Stimulated activated CD8-positive, alpha-beta memory T cell treated with anti-CD3 and anti-CD28 coated beads, Interleukin-15, amount 100 ng/mL, for 48 hours (primary cell): ENCODE measurements at places on chromosomes 5 and 9.

GRCh38 chr5:67082941-67083340, 113.7 kb downstream of the CD180 start:
- no peak for DNase-seq

- DNase-seq = no peak
Measured at GRCh38 chr5:166980666-166981065, 1310.8 kb upstream of the WWC1 start.

DNA sequence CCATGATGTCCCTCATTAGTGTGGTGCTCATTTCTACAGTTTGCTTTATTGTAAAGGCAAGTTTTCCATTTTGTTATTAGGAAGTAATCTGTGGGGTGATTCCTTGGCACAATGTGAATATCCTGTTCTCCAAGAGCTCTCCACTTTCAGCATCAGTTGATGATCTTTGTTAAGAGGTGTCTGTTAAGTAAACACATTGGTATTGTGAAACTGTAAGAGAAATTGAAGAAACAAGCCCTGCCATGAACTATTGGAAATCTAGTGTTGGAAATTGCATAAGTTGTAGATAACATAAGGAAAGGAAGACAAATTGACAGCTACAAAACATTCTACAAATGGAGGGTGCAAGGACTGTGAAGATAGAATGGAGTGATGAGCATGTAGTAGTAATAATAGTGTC, 17.2 kb downstream of the RNF14 start:
- DNase-seq = no peak

- no peak for DNase-seq
Measured at GRCh38 chr9:7974335-7974960, 174.9 kb upstream of the DMAC1 start.

DNA sequence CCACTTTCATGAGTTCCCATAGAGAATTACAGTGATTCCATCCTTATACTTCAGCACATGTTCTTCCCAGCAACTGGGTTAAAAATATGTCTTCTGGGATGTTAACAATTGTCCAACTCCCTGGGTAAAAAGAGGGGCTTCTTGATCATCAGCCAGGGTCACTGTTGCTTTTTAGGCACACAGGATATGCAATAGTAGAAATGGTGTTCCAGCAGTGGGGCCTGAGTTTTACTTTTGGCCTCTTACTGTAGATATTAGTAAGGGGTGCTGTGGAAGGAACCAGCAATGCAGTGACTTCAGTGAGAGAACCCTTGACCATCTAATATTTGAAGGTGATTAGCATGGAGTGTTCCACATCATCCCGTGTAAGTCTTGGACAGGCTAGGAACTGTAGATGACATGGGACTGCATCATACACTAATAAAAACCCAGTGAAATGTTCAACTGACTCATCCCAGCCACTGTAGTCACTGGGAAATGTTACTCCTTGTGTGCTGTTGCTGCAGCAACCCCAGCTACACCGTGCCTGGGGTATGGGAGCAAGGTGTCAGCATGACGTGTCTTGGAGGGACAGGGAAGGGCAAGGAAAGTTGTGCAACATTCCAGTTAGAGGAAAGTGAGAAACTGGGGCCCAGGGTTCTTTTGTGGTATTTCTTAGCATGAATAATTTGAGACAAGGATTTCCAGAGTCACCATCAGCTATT, 610.9 kb downstream of the RAB3C start:
- DNase-seq = no peak

DNA sequence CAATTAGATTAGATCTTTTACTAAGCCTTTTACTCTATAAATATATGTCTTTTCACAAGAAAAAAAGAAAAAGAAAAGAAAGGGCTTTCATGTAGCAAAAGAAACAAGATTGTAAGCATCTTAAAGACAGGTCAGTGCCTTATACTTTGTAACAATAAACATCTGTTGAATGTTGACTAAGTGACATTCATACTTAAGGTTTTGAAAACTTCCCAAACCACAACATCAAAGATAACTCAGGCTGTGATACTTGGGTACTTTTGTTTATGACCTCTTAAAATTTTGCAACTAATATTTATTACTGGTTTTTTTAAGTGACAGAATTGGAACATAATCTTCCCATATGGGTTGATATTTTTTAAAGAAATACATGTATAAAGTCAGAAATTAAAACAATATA, 7.4 kb downstream of the GRAMD2B start:
- no peak for DNase-seq

DNA sequence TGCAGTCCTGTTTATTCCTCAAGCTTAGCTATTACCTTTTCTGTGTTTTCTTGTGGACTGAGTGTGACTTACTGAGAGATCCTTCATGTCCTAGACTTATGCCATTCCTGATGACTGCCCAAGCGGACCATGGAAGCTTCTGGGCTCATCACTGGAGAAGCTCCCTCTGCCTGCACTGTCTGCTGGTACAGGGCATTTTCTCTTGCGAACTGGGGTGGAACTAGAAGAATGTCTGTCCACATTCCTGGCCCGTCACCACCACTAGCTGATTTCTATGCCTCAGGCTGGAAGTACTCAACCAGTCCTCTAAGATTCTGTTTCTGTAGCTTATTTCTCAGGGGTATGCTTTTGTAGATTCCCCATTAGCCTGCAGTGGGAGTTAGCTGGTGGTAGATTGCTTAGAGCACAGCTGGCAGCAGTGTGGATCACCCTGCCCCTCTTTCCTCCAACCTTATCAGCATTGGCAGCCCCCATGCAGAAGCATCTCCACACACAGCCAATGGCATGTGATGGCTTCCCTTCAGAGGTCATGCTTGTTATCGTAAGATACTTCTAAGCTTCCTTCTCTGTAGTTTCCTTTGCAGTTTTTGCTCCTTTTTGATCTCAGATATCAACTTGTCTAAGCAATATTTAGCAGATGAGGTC, 12.4 kb downstream of the SLC36A1 start:
- DNase-seq = no peak

GRCh38 chr5:135322271-135322670, 76.8 kb downstream of the MACROH2A1 start:
- DNase-seq = no peak

DNA sequence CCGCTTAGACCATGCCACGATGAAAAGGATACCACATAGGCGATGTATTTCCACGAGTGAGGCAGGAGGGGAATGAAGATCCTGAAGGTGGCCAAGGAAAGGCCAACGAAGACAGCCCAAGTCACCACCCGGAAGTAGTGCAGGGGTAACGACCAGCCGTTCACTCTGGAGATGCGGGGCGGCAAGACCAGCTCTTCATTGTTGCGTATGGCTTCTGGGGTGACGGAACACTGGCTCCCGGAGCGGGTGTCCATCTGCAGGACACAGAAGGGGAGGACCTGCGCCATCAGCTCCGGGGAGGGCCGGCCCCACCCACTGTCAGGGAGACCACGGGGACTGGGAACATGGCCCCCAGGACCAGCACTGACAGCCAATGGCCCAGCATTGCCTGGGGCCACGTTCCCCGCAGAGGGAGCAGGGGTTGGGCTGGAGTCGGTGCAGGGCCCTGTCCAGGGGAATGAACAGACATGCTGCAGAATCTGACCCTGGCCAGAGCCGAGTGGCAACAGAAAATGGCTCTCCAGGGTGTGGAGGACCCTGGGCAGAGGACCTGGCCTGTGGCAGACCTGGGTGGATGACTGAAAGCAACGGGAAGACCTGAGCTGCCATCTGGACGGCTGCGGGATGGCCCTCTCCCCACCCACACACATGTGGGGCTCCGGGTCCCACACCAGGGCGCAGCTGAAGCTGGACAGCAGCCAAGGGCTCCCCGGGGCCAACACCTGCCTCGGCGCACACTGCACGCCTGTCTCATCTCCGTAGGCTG, 17.7 kb downstream of the ZDHHC11B start:
- no peak for DNase-seq

DNA sequence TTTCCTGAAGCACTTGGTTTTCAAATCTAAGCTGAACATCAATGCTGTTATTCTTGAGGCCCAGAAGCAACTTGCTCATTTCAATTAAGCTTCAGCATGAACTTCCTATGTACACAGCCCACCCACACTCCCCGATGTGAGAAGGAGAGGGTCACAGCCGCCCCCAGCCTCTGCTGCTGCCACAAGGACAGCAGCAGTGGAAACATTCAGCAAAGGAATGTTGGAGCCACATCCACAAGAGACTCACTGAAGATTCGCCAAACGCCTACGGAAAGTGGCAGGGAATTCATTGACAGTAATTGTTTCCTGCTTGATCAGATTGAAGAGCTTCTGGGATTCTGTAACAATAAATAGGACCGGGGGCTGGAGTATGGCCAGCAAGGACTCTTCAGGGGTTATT, 2.9 kb downstream of the TGFBI start:
- DNase-seq = no peak

DNA sequence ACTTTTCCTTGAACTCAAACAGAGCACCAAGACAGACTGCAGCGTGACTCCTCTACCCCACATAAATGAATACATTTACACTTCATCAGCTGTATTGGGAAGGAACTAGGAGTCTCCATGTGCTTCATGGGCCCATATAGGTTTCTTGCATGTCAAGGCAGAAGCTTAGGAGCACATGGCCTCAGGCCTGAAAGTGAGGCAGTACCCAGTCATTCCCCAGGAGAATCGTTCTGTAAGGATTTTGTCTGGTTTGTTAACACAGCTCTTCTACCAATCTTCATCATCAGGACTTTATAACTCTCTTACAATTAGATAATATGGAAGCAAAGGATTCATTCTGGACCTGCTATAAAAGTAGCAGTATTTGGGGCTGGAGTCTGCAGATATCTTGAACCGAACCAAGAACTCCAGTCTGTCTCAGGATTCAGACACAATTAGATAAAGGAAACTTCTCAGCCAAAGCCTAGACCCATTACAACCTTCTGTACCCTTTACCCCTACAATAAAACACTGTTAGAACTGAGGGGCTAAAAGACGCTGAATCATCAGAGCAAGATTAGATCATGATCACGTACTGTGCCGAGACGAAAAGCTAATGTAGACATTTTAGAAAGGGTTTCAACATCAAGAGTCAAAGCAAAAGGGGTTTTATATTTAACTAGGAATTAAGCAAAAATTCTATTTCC, 385.5 kb upstream of the SLC30A5 start:
- no peak for DNase-seq

GRCh38 chr5:57776035-57776434, 293.4 kb upstream of the ACTBL2 start:
- DNase-seq = no peak

DNA sequence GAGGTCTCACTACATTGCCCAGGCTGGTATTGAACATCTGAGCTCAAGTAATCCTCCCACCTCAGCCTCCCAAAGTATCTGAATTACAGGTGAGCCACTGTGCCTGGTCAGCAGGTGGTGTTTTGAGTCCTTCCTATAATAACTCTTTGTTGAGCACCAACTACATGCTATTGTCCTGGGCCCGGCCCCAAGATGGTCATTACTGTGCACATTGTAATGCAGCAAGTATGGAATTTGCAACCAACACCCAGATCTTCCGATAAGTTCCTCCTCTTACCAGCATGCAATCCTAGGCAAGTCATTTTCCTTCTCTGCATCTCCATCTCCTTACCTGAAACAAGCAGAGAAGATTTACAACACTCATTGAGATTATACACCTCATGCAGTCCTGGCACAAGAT, 510.3 kb upstream of the KLF4 start:
- DNase-seq = no peak

DNA sequence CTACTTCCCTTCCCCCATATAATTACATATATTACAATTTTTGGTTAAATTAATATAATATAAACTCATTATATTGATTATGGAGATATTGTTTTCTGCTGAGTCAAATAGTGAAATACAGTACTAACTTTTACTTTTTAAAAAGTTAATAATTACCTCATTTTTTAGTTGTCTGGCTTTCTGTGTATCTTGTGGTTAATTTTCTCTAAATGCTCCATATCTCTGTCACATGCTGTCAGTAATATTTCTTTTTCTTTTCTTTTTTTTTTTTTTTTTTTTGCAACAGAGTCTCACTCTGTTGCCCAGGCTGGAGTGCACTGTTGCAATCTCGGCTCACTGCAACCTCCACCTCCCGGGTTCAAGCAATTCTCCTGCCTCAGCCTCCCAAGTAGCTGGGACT, 23.2 kb downstream of the STX17 start:
- DNase-seq = no peak

GRCh38 chr5:172700365-172701290, 59.6 kb downstream of the NEURL1B start:
- no peak for DNase-seq

GRCh38 chr9:87503430-87503829, 5.8 kb downstream of the DAPK1 start:
- no peak for DNase-seq

GRCh38 chr9:128049843-128050242, 17.3 kb downstream of the NAIF1 start:
- DNase-seq = no peak

DNA sequence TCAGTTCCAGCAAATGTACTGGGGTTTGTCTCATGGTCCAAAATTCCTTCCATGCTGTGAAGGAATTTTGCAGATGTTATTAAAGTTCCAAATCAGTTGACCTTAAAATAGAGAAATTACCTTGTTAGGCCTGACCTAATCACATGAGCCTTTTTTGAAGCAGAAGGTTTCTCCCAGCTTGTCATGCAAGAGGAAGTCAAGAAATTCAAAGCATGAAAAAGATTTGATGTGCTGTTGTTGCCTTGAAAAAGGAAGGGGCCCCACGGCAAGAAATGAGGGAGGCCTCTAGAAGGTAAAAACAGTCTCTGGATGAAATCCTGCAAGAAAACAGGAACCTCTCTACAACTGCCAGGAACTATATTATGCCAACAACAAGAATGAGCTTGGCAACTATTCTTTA, 24.2 kb upstream of the HAPLN1 start:
- no peak for DNase-seq

- no peak for DNase-seq
Measured at GRCh38 chr9:3692606-3693005, 166.8 kb upstream of the RFX3 start.

DNA sequence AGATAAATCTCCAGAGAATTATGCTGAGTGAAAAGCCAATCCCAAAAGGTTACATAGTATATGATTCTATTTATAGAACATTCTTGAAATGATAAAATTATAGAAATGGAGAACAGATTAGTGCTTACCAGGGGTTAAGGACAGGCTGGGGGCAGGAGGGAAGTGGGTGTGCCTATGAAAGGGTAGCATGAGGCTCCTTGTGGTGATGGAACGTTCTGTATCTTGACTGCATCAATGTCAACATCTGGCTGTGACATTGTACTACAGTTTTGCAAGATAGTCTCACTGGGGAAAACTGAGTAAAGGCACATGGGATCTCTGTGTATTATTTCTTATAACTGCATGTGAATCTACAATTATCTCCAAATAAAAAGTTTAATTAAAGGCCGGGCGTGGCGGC, 22.3 kb downstream of the ORM2 start:
- no peak for DNase-seq

- no peak for DNase-seq
Measured at GRCh38 chr9:27963836-27964235, 390.6 kb upstream of the C9orf72 start.

DNA sequence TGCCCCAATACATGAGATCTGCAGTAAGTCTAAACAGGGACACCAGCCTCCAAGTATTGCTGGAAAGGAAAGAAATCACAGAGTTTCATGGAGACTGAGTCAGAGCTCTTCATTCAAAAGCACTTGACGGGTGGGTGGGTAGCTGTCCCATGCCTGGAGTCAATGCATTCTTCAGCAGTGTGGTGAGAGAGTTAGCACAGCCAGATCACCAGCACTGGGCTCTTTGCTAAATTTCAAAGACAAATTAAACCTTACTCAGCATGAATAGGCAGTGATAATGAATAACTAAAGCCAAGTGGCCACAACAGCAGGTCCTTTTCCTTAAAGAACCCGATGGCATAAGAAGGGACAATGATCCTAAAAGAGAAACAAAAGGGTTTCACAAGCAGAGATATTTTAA, 192.4 kb downstream of the ACTL7B start:
- no peak for DNase-seq

GRCh38 chr9:99172124-99173091, 49.3 kb downstream of the ALG2 start:
- DNase-seq = no peak

GRCh38 chr5:133868946-133869518, 99.4 kb downstream of the C5orf15 start:
- peak; percentile 63 for DNase-seq
